ENCODE measurements at places on chromosomes 12 and 14.

- no peak for DNase-seq
These were observed 190.5 kb upstream of the PLXNC1 start for GRCh38 chr12:93957870-93958269.

DNA sequence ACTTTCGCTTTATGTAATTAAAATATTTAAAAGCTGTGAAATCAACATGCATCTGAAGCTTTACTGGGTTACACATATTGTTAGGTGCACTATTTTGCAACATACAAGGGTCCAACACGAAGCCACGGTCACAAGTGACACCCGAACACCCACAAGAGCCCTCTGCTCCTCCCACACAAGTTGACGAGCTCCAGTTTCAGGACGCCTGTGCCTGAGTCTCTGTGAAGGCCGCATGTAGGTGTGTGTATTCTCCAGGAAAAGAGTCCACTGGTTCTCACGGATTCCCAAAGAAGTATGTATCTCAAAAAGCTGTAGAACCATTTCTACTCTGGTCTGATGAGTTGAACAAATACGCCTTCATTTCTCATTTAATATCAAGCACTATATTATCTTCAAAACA lies 12.0 kb downstream of the SLC15A4 start:
- no peak for DNase-seq

GRCh38 chr14:27392153-27392552 lies 794.3 kb upstream of the NOVA1 start:
- DNase-seq, result no peak

DNA sequence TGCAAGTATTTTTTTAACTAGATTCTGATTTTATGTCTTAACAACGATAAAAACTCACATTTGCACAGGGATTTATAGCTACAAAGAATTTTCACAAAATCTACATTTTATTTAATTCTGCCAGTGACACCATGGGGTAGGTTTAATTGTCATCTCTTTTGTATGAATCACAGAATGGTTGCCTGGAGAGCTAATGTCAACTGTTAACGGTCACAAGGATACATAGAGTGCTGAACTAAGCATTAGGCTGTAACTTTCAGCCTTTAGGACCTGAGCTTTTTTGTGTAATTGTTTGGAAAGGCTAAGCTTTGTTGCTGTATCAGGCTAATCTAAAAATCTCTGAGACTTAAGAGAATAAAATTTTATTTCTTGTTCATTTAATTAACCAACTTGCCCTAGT lies 465.3 kb upstream of the TBX3 start:
- DNase-seq, result no peak

- DNase-seq, result no peak
These were observed 20.4 kb upstream of the TSPAN8 start for GRCh38 chr12:71178162-71178561.

DNA sequence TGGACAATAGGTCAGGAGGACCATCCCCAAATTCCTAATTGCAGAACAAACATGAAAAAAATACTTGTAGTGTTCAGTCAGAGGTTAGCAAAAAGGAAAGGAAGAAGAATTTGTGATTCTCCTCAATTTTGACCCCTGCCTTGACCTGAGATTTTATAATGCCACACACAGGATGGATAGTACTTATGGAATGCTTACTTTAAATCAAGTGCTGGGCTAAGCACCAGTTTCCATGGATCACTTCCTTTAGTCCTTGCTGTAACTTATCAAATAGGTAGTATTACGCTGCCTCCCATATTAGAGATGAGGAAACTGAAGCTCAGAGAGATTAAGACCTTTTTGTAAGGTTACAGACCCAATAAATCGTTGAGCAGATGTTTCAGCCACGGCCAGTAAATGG lies 81.2 kb upstream of the OVCH1 start:
- DNase-seq, result no peak

DNA sequence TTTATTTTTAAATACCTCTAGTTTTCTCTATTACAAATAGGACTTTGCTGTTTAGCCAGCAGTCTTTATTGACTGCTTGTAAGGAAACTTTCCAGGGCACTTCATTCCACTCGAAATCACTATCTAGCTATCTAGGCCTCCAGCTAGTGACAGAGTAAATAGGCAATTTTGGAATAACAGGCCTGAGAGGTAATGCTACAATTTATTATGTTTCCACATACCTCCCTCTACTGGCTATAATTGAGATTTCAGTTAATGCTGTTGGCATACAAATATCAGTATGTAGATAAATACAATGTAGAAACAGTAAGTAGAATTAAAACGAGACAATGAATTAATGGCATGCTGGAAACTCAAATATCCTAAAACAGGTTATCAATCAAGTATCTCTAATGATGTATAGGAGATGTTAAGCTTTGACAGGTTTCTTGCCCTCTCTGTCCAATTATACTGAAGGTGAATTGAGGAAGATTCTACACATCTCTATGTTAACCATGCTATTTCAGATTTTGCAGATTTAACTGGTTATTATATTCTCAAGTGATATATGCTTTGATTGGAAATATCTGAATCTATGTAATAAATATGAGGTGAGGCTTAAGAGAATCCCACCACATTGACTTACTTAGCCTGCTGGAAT lies 7.2 kb downstream of the DTD2 start:
- DNase-seq, result no peak

GRCh38 chr12:98154850-98155249 lies 360.5 kb upstream of the TMPO start:
- DNase-seq, result no peak

DNA sequence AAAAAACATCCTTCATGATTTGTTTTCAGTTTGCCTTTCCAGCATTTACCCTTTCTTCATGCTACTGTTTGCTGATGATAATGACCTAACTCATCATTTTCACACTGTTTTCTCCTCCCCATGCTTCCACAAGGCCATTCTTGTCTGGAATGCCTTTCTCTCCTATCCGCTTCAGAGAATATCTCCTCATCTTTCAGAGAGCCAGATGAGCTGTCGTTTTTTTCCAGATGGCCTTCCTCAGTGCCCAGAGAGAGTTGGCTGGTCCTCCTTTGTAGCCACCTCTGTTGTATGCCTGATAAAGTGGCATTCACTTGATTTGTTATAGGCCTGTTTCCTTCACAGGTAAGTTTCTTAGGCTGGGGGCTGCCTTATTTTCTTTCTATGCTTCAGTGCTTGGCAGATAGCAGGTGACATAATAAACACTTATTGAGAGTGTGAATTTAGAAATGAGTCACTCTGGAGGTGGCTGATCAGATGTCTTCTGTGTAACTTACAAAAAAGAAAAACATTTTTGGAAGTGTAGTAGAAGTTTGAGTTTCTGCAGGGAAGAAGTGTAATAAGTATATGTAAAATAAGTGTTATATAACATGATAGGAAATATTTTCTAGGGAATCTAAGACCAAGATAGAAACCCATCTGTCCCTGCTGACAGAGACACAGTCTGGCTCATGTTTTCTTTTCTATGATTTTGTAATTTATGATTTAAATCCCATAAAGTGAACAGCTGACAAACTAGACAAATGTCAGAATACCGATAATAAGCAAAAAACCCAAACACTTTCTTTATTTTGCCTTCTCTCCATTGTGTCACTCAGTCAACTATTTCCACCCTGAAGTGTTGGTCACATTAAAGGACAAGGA lies 174.5 kb downstream of the DACT1 start:
- DNase-seq, result no peak

DNA sequence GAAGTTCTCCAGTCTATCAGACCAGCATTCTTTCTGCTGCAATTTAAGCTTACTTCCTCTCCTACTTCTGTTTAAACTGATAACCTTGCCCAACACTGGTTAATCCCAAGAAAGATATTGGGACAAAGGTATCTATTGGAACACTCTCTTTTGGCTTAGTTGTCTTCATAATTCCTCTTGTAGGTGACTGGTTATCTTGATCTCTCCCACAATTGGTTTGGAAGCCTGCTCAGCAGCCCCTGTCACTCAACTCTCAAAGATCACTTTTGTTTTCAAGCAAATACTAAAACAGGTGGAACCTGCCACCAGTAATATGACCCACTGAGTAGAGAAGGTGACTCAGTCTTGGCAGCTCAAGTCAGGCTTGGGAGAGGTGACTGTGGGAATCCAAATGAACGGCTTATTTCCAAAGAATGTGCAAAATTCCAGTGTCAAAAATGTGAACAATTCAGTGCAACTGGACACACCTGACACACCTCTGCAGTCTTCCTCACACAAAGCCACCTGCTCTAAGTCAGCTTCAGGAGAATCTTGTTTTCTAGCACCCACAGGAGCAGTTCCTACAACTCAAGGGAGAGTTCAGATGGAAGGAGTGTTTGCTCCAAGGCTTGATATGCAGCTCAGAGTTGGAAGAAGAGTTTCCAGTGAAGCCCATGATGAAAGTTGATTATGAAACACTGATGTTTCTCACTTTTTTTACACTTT lies 83.2 kb upstream of the SLC38A2 start:
- DNase-seq, result no peak

DNA sequence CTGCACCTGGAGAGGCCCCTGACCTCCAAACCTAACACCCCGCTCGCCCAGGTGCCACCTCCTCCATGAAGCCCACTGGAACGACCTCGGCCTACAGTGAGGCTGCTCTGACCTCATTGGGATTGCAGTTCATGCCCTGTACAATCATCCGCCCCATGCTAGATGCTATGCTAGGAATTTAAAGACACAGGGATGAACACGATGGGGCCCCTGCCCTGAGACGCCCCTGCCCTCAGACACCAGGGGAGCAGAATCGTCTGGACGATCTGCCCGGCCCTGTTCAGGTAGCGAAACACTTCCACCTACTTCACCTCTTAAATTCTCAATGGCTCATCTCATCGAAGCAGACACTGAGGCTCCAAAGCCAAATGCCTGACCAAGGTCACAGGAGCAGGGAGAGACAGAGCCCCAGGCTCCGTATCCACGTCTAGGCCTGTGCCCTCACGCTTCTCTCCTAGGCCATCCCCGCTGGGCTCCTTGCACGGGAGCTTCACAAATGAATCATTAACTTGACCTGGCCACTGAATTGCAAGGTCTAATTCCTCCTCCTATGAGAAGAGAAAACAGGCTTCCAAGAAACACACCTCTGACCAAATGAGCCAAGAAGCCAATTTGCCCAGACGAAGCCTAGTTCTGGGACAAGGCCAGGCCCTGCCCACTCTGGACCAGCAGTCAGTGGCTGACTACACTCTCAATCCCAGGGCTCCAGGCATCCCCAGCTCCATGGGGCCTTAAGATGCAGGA lies 35.2 kb downstream of the SCARB1 start:
- DNase-seq, result no peak

DNA sequence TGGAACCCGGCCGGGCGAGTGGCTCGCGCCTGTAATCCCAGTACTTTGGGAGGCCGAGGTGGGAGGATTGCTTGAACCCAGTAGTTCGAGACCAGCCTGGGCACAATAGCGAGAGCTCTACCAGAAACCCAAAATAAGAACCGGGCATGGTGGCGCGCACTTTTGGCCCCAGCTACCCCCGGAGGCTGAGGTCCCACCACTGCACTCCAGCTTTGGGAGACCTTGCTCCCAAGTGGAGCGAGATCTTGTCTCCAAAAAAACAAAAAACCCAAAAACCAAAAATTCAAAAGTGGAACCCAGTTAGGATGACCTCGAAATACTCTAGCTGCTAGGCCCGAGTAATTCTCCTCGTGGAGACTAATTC lies 769 bp upstream of the VTI1B start:
- DNase-seq, result no peak

- DNase-seq, result no peak
These were observed 165.1 kb upstream of the ATP2B1 start for GRCh38 chr12:89873745-89874144.

DNA sequence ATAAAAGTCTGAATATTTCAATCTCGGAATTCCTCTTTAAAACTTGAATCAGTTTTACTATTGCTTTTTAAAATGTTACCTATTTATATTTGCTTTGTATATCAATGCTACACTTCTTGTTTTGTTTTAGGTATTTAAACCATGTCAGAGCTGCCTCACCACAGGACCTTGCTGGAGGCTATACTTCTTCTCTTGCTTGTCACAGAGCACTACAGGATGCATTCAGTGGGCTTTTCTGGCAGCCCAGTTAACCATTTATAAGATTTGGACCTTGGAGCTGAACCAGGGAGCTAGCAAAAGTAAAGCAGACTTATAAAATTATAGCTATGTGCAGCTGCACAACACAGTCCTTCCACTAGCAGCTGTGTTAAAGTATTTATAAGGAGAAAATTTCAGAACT lies 12.8 kb downstream of the TRMT5 start:
- DNase-seq, result no peak

DNA sequence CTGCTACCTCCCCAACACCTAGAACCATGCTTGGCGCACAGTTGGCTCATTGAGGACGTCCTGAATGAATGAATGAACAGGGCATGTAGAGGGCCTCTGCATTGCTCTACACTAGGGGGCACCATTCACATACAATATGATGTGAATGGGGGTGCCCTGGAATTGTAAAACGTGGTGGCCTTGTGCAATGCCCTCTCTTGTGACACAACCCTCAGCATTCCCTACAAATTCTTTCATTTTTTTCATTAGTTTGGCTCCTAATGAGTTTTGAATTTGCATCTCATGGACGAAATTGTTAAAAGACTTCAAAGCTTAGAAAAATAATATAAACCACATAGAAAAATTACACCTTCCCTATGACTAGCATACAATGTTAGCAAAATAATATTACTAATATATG lies 2.3 kb upstream of the DIO2 start:
- no peak for DNase-seq

- DNase-seq, result no peak
These were observed 126.6 kb downstream of the CHST11 start for GRCh38 chr12:104583301-104583700.

DNA sequence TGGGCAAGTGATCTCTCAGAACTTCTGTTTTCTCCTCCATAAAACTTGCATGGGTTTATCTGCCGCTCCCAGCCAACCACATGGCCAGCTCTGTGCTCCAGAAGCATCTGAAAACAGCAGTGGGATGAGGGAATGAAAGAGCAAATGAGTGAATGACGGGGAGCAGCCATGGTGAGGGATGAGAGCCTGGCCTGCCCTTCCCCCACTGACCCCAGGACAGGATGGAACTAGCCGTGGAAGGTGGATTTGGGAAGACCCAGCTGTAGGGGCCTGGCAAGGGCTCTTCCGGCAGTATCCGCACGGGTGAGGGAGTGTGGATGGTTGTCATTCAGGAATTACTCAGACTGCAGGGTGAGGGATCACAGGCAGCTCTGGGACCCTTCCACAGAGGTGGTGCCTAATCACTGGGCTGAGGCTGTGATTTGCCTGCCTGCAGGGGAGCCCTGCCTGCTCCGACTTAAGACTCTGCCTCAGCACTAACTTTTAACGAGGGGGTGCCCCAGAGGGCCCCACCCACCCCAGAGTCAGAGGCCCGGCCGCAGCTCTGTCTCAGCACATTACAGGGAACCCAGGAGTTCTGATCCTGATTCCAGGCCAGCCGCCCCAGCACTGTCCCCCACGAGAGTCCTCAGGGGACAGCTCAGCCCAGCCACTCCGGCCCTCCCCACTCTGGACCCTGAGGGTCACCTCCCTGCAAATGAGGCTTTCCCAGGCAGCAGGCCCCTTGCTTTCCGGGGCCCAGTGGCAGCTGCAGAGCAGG lies 136.8 kb upstream of the C14orf180 start:
- no peak for DNase-seq

DNA sequence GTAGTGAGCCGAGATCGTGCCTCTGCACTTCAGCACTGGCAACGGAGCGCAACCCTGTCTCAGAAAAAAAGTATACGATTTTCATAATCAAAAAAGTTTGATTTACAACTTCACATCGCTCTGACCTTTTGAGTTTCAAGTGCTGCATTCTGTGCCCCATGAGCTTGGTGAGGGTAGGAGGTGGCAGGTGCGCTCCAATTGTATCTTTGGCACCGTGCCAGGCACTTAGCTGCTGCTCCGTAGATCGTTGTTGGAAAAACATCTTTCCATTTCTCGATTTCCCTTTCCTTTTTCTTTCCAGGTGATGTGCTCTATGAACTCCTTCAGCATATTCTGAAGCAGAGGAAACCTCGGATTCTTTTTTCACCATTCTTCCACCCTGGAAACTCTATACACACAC lies 203.7 kb downstream of the ETV6 start:
- DNase-seq, result no peak

All from stimulated activated CD8-positive, alpha-beta memory T cell treated with anti-CD3 and anti-CD28 coated beads, Interleukin-2, amount 100 ng/mL, for 1 hour (primary cell).